ENCODE measurements at places on chromosomes 5 and 9.

- no peak for DNase-seq
These were observed 177.7 kb downstream of the NR2F1-AS1 start for GRCh38 chr5:93403141-93403928.

GRCh38 chr5:10689391-10690081, 71.5 kb downstream of the DAP start:
- no peak for DNase-seq

- DNase-seq: no peak
These were observed 21.3 kb downstream of the TICAM2 start for GRCh38 chr5:115580941-115581340.

DNA sequence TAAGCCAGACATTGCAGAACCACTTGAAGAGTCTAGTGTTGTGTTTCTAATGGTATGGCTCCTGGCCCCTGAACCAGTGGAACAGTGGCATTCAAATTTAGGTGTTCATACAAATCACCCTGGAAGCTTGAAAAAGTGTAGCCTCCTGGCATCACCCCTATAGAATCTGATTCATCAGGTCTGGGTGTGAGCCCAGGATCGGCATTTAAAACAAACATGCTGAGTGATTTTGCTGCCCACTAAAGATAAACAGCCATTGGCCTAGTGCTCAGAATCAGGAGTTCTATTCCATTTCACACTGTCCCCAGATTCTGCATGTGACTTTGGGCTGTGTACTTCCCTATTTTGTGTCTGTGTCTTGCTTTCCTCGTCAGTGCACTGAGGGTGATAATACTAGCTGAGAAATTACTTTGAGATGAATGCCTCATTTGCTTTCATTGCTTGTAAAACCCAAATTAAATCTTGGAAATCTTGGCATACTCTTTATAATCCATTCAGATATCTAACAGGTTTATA, 241.5 kb upstream of the CLINT1 start:
- no peak for DNase-seq

DNA sequence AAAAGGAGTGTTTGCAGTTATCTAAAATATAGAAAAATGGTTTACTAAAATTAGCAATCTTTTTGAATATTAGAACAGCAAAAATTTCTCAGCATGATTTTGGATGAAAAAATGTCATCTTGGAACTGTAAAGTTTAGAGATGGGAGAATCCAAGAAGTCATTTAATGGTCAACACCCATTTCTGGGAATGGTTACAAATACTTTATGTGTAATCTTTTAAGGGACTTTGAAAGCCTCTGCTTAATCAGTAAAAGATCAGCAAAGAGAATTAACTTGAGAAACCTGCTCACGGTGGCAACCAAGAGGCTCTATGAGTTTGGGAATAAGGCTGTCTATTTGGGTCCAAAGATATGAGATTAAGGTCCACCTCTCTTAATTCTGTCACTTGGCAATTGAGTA, 13.0 kb downstream of the C1QTNF3 start:
- no peak for DNase-seq

- DNase-seq: no peak
These were observed 247.9 kb upstream of the IRX1 start for GRCh38 chr5:3347741-3348140.

DNA sequence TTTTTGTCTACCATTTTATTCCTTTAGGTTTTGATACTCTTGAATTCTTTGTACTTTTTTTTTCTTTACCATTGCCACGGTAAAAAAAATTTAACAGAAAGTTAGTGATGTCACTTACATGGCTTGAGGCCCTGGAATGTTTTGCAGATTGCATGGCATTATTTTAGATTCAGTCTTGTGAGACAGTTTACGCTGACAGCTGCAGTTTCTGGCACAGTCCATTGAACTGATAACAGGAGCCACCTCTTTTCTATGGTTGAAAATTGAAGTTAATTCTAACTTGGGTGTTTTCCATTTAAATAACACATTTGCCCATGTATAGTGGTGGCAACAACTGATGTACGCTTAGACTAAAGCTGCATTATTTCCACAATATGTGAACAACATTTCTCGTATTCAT, 1028.5 kb downstream of the CDH18 start:
- no peak for DNase-seq

DNA sequence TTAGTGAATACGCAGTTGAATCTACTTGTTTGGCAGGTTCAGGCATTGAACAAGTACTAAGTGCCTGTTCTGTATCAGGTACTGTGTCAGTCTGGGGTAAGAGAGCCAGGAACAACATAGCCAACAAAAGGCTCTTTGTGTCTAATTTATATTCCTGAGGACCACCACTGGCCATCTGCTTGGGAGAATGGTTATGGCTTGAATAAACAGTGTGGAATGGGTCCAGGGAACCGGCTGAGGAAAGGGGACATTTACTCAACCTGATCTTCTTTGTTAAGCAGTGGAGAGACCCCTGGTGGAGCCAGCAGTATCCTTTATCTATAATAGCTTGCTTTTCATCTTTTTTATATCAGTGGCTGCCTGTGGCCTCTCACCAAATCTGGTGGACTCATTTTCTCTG, 38.6 kb downstream of the EXOSC2 start:
- no peak for DNase-seq

GRCh38 chr5:124867137-124867704, 120.8 kb upstream of the ZNF608 start:
- no peak for DNase-seq

DNA sequence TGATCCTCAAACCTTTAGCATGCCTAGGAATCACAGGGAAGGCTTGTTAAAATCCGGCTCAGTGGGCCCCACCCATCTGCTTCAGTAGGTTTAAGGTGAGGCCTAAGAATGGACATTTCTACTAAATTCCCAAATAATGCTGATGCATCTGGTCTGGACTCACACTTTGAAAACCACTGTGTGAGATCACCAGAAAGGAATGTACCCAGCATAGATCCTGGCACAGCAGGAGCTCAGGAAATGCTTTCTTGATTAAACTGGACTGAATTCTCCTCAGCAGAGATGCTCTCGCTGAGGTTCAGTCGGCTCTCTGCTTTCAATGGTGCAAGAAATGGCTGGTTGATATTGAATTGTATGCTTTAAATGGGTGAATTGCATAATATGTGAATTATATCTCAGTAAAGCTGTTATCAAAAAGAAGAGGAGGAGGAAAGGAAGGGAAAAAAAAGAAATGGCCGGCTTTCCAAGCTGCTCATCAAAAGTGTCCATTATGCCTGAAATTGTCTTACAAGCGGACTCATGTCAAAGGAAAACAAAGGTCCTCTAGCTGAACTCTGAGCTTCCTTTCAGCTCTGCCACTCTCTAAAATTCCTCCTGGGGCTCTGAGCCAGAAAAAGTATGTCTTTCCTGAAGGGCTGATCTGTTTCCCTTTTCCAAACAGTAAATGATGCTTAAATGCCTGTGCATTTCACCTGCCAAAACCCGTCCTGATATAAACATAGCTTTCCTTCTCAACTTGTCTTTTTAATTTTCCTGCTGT, 77.6 kb upstream of the SAP30L start:
- DNase-seq: no peak

GRCh38 chr5:139667001-139667729, 19.0 kb downstream of the CXXC5 start:
- DNase-seq: no peak

- DNase-seq: no peak
These were observed 1057.7 kb upstream of the DMAC1 start for GRCh38 chr9:8857068-8857925.

DNA sequence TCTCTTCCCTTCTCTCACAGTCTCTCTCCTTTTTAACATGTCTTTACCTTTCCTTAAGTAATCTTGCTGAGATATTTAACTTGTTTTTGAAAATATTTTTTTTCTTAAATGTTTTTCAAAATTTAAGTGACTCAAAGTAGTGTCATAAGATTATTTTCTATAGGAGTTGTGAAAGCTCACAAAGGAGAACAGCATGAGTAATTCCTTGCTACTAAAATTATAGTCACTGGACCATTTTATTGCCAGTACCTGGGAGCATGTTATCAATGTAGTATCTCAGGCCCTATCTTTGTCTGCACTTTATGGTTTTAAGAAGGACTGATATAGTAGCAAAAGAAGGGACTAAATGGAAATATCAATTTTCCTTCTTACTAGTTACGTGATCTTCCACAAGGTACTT, 181.9 kb downstream of the TMEM232 start:
- no peak for DNase-seq

DNA sequence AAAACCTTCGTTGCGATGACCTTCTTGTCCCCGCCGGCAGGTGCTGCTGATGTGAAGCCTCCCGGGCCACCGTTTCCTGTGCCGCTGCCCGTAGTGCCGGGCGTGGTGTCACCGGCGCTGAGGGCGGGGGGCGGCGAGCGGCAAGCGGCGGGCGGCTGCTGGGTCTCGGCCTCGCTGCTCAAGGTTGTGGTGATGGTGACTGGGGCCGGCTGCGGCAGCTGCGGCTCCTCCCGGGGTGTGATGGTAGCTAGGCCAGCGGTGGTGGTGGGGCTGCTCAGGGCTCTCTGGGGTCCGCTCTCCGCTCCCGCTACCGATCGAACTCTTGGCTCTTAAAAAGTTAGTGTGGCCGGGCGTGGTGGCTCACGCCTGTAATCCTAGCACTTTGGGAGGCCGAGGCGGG, 36.0 kb upstream of the PTPN3 start:
- DNase-seq: no peak

GRCh38 chr5:90170261-90170660, 239.3 kb downstream of the CETN3 start:
- no peak for DNase-seq

- no peak for DNase-seq
These were observed 25.2 kb upstream of the SYNPO start for GRCh38 chr5:150615141-150615699.

- DNase-seq: no peak
These were observed 188.9 kb downstream of the PDZD2 start for GRCh38 chr5:31827867-31828266.

DNA sequence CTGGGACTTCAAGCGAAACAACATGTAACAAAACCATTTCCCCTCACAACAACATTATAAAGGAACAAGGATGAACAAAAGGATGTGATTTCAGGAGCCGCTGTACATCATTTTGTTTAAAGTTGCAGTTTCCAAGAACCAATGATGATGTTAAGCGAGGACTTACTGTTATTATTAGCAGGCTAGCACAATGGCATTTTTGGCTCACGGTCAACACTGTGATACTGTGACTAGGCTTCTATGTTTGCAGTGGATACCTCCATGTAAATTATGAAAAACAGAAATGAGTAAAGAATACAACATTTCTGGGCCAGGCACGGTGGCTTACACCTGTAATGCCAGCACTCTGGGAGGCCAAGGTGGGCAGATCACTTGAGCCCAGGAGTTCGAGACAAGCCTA, 113.0 kb downstream of the AUH start:
- no peak for DNase-seq

GRCh38 chr9:89537166-89537565, 39.3 kb upstream of the SEMA4D start:
- DNase-seq: no peak

DNA sequence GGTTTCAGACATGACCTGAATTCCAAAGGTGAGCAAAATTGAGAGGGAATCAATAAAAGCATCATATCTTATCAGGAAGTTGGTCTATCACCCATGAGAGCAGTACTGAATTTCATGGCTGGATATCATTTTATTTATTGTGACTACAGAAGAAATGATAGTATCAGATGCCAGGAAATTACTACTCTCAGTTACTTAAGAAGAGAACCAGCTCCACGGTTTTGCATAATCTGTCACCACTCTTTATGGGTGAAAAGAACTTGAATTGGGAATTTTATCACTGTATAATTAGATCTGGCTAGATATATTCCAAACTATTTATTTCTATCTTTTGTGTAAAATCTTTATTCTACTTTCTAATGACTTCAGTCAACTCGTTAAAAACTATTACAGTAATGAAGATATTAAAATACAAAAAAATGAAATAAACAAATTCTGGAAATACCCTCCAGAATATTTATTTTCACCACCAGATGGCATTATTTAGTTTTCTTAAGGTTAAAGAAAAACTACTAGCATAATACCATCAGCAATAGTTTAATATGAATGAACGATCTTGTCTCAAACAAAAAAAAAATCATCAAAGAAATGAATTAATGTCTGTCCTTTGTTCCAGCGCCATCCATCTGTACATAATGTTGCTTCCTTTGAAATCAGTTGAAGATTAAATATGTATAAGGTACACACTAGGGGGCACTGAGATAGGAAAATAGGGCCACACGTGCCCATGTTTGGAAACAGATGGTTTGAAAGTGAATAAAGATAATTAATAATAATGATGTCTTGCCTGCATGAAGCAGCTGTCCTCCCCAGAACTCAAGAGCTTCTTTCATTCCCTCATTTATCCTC, 84.7 kb upstream of the SLCO6A1 start:
- no peak for DNase-seq

GRCh38 chr5:135108992-135109391, 75.0 kb upstream of the PITX1 start:
- no peak for DNase-seq

DNA sequence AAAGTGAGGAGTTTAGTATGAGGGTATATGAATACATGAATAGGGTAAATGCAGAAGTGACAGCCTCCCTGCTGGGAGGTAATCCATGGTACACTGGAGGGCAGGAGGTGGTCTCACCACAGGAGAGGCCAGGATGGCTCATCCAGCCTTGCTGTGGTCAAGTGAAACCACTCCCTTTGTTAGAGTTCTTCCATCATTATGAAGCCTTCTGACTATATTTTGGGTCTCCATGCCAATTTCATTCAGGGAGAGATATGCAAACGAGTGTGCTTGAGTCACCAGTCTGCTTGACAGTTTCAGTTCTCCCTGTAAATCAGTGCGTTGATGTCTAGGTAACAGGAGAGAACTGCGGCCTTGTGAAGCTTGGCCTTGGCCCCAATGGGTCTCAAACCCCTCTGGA, 16.4 kb downstream of the PPP3R2 start:
- no peak for DNase-seq

DNA sequence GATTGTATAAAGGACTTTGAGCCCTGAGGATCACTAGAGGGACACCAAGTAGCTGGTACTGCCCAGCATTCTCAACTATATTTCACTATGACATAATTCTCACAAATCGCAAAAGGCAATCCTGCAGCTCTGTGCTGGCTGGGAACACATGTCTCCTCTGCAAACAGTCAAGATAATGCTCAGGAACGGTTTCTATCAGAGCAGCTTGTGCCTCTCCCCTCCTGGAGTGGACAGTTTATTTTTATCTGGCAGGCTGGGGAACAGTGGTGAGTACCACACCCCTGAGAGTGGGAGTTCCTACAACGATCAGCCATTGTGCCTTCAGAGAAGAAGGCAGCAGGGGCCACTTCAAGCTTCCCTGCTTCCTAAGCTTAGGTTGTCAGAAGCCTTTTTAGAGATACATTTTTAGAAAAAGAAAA, 65.8 kb downstream of the ERAP1 start:
- DNase-seq: no peak

- no peak for DNase-seq
These were observed 101.3 kb downstream of the PAM start for GRCh38 chr5:102856389-102856777.

DNA sequence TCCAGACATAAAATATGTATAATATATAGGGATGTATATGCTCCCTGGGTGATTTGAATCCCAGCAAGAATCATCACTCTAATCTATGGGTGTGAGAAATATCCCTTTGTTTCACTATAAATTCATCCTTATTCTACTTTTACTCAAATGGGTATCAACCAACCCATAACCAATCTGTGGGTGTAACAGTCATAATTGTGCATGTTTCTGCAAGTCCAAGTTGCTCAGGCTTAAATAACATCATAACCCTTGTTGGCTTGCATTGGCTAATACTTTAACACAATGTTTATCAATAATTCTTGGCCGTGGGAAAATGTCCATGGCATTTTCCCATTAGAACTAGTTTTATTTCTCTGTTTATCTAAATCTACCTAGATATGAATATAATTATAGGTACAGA, 530.5 kb upstream of the TLE4 start:
- no peak for DNase-seq

GRCh38 chr5:136864960-136865359, 499.6 kb upstream of the TRPC7 start:
- DNase-seq: no peak

- no peak for DNase-seq
These were observed at the start of gene ALDH7A1 for GRCh38 chr5:126594748-126595485. Gene ALDH7A1 (minus strand): TSS chr5:126595219. CDS start chr5:126595198, 21 bp downstream.
